Stimulated activated CD8-positive, alpha-beta memory T cell treated with anti-CD3 and anti-CD28 coated beads, Interleukin-4, amount 100 ng/mL, for 48 hours (primary cell): ENCODE measurements at places on chromosomes 3 and 15.

DNA sequence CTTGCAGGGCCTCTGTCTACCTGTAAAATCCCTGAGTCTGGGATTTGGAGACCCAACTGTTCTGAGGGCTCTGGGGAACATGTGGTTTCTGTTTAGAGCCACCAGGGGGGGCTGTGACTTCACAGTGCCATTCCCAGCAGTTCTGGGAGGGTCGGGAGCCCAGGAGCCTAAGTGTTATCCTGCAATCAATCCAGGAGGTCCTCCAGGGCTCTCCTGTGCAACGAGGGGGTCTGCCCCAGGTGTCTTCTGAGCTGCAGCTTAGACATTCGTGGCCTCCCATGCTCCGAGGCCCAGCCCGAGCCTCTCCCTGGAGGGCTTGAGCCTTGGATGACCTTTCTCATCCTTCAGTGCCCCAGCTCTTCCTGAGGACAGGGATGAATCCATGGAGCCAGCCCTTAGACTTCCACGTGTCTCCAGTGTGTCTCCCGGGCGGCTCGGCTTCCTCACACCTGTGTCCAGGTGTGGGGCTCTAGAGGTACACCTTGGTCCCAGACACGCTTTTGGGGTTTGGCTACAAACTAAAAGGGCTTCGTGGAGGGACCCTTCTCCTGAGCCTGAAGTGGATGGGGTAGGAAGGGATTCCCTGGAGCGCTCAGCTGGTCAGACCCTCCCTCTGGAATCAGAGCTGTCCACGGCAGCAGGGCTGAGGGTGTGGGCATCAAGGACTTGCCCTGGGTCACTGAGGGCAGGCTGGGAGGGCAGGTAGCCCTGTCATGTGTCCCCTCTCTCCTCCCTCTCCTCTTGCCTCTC, 20.3 kb upstream of the ABTB1 start:
- peak; percentile 58 for DNase-seq

DNA sequence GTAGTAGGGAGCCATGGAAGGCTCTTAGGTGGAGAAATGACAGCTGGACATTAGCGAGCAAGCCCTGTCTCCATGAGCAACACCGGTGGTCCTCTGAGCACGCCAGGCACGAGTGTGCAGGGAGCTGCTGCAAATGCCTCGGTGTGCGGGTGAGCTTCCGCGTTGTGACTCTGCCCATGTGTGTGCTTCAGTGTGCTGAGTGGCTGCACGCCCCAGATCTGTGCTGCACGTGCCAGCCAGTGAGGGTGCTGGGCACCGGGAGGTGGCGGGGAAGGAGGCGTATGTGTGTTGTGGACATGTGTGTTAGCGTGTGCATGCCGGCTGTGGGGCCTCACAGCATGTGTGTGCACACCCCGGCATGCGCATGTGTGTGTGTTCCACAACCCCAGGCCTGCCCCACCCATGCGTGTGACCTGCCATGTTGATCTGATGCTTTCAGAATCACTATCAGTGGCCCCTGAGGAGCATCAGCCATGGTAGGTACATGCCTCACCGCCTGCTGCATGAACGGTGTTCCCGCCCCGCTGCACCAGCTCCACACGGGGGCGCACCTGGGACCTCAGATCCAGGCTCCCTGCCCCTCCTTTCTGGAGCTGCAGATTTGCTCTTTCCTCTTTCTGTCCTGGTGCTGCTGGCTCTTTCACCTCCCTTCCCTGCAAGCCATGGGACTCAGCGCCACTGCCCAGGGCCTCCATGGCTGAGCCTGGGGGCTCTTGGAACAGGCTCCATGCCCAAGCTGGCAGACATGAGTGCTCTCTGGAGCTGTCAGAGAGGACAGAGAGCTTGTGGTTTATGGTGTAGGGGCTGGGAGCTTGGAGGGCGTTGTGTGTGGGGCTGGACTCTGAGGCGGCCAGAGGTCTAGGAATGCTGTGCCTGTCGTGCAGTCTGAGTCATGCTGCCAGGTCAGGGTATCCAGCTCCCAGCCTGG, 169.4 kb downstream of the TBC1D2B start:
- peak; percentile 85 for DNase-seq

DNA sequence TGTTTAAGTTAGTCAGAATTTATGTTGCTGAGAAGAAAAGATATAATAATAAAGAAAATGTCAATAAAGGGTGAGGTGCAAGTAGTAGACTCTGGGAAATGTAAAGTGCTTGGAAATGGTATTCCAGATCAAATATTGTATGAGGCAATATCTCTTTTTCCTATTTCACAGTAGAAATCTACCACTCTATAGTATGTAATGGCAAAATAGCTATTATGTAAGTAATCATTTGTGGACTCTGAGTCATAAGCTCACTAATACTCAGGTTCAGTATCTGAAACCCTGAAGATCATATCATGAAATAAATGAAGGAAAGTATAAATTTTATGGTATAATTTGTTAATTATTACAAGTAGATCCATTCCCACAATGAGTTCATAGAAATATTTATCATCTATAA, 322.1 kb downstream of the PYDC2 start:
- DNase-seq, result no peak

DNA sequence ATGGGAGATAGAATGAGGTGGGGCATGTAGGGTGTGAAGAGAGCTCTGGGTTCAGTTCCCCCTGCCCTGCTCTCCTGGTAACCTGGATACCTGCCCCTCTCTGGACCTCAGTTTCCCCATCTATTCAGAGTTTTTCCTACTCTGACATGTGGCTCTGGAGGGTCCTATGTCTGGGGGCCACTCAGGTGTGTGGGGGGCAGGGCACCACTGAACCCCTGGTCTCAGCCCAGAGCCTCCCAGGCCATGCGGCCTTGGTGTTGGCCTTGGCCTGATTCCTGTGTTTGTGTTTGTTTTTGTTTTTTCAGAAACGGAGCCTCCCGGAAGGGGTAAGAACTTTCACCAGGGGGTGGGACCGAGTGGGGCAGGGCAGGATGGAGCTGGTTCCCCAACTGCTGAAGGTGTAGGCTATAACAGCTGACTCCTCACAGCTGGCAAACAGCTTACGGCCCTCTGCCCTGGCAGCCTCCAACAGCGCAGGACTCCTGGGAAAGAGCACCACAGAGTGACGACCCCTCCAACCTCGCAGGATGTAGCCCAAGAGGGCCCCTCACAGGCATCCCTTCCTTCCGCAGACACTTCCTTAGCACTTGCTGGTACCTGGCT, 803 bp downstream of the ITIH3 start:
- DNase-seq, result no peak

DNA sequence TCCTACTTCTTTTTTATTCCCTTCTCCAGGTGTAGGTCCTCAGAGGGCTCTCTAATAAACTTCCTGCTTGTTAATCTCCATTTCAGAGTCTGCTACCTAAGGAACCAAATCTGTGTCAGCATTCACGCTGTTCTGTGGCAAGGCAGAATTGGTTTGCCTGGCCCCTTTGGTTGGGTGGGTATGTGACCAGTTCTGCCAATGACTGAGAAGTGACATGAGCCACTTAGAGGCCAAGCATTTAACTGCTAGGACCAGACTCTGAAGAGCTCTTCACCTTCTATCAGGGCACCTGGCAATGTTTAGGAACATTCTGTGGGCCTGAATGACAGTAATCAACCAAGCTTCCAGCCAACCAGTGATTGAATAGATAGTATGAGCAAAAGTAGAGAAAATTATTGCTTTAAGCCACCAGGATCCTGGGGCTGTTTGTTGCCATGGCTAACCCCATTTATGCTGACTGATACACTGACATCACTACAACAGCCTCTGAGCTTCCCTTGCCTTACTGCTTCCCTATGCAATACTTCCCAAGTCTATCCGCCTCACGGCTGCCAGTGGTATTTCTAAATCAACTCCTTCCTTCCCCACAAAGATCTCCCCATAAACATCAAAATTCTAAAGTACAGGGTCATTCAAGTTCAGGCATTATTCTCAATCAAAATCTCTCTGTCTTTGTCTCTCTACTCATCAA, 7.6 kb downstream of the FRMD4B start:
- DNase-seq, result no peak

DNA sequence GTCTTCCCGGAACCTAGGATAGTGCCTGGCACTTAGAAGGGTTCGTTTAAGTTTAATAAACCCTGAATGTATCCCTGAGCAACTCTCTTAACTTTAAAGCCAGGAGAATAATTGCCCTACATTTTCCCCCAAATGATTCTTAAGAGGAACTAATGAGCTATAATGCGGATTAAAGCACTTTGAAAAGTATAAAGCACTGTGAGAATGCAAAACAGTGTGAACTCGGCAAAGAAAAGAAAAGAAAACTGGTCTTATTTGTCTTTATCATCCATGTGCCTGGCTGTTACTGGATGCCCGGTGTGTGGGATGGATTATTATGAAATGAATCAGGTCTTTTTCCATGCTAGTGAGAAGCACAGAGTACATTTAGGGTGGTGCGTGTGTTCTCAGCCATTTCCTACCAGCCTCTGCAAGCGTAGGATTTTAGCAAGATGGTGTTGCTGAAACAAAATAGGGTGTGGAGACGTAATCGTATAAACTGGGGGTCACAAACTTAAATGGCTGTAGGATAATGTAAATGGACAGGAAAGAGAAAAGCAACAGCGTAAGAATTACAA, 983 bp downstream of the KBTBD12 start:
- DNase-seq, result no peak

DNA sequence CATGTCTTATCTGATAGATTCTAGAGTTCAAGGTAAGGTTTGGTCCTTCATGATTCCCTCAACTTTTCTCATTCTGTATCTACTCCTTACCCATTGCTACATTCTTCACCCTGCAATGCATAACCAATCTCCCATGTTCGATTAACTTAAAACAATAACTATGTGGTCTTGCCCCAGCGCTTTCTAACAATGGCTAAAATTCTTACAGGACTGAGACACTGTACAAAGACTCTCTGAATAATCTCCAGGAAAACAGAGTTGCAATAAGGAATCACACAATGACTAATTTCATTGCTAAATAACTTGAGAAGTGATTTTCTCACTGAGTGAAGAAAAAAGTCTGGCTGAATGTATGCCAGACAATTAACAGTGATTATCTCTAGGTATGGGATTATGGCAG, 69.6 kb upstream of the FAM174B start:
- no peak for DNase-seq

DNA sequence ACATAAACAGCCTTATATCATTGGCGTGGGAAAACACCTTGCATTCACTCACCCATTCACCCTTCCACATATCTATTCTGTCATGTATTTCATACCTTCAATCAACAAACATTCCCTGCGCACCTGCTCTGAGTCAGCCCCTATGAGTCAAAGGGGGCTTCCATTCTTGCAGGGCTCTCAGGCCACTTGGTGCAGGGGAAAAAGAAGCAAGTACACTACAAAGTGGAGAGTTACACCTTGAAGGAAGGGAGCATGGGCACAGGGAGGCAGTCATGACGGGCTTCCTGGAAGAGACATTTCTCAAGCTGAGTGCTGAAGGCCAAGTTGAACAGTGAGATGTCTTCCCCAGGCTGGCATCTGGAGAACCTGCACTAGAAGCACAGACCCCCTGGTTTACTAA, 4.6 kb upstream of the AMOTL2 start:
- peak; percentile 26 for DNase-seq

DNA sequence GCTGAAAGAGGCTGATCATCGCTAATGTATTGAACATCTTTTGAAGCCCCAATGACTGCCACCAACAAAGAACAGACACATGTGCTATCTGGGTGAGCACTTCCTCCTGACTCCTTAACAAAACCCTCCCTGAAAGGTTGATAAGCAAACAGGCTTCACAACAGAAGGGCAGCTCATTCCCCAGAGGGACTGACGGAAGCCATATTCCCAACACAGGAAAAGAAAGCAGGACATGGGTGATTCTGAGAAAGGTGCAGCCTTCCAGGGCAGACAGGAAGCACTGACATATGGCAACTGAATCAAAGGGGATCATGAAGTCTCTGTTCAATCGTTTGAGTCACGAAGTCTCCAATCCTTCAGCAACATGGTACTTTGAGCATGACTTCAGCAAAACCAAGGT, 929.0 kb downstream of the MCTP2 start:
- no peak for DNase-seq

DNA sequence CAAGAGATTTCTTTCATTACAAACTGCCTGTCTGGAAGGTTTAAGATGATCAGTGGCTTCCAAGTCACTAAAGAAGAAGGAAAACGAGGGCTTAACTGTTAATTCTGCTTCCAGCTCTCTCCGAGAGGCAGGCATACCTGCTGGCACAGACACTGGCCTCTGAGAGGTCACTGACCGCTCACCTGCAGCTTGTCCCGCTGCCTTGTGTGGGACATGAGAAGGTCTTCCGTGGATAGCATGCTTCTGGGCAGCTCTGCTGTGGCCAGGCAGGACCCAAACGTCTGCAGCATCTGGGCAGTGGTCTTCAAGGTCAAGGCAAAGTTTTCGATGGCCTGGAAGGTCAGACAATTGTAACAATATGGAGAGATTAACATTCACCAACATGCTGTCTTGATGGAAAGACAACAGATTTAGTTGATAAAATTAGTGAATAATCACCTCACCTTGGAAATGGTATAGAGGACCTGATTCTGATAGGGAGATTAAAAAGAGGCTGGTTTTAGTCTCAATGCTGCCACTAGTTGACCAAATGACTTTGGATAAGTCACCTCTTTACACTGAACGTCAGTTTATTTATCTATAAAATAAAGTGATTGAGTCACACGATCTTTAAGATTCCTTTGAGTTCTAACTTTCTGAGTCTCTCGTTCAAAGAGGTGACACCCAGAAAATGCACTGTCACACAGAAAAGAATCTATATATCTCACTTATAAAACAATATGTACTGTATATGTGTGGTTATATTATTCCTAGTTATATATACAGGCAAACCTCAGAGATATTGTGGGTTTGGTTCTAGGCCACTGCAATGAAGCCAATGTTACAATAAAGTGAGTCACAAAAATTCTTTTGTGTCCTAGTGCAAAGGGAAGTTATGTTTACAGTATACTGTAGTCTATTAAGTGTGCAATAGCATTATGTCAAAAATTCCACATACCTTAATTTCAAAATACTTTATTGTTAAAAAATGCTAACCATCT, 65.1 kb downstream of the B3GNT5 start:
- no peak for DNase-seq

- DNase-seq, result no peak
These were observed 32.9 kb downstream of the CRYGS start for GRCh38 chr3:186511245-186511644.

GRCh38 chr3:67558426-67558825, 96.0 kb downstream of the SUCLG2 start:
- DNase-seq, result no peak

DNA sequence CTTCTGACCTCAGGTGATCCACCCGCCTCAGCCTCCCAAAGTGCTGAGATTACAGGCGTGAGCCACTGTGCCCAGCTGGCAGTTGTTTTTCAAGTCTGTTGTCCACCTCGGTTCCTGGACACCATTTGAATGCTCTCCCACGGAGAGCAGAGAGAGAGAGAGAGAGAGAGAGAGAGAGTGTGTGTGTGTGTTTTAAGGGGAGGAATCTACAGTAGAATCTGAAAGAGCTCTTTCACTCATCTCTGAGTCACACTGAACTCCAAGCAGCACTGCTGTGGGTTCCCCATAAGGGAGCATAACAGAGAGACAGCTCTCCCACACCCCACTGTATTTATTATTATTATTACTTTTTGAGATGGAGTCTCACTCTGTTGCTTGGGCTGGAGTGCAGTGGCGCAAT, 156.6 kb downstream of the RPLP1 start:
- DNase-seq, result peak; percentile 14

GRCh38 chr3:193391902-193392301, 13.3 kb upstream of the ATP13A5 start:
- no peak for DNase-seq
